Tongue (tissue), 3 donors: ENCODE measurements at places on chromosomes 7 and 10.
A peak's percentile ranks its signal among the peaks of the same experiment; 100 is the strongest.

DNA sequence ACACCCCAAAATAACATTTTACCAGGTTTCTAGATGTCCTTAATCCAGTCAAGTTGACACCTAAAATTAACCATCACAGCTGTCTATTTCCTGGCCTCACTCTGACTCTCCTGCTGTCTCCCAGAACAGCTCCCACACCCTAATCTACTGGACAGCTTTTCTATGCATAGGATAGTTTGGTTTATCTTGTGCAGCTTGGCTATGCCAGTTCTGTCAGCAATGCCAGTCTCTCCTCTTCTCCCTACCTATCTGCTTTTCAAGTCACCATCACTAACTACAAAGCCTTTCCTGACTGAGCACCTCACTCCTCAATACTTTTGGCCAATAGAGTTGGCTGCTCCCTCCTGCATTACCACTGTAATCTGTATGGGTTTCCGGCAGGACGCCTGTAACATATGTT lies 5.0 kb downstream of the NCOA4 start:
- no peak for DNase-seq

DNA sequence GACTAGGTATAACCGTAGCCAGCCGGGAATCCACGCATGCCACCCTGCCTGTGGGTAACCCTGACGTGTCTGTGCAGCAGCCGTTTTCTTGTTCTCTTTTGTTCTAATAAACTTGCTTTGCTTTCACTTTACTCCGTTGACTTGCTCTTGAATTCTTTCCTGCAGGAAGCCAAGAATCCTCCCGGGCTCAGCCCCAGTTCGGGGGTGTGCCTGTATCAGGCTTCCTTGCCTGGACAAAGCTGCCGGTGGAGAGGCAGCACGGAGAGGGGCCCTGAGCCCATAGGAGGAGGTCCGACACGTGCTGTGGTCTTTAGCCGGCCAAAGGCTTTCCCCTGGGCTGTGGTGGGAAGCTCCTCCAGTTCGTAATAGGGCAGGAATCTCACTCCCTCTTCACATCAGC lies 256.5 kb upstream of the PPP2R2D start:
- DNase-seq: peak; percentile 73

DNA sequence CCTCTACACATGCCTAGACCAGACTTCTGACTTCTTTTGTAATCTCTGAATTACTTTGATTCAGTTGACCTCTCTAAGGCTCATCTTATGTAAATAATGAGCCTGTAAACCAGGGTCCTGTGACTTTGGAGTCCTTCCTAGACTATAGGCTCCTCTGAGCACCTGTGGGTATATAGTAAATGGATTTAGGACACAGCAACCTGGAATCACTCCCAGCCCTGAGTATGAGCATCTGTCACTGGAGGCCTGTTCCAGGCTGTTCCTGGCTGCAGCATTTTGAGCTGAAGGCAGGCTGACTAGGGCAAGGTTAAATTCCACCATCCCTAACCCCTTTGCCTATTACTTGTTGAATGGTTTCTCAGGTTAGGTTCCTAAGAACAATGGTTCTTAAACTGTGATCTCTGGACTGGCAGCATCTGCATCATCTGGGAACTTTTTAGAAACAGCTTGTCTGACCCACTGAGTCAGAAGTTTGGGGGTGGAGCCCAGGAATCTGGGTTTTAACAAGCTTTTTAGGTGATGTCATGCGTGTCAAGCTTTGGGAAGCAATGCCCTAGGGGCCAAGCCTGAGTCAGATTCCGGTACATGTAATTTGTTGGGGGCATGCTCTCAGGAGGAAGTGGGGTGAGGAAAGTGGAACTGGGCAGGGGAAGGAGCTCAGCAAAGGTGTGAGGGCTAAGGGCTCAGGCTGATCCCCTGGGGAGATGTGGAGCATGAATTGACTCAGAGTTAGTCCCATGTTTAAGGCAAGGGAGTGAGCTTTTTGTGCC lies 28.2 kb downstream of the MINDY4 start:
- DNase-seq: peak; percentile 33

DNA sequence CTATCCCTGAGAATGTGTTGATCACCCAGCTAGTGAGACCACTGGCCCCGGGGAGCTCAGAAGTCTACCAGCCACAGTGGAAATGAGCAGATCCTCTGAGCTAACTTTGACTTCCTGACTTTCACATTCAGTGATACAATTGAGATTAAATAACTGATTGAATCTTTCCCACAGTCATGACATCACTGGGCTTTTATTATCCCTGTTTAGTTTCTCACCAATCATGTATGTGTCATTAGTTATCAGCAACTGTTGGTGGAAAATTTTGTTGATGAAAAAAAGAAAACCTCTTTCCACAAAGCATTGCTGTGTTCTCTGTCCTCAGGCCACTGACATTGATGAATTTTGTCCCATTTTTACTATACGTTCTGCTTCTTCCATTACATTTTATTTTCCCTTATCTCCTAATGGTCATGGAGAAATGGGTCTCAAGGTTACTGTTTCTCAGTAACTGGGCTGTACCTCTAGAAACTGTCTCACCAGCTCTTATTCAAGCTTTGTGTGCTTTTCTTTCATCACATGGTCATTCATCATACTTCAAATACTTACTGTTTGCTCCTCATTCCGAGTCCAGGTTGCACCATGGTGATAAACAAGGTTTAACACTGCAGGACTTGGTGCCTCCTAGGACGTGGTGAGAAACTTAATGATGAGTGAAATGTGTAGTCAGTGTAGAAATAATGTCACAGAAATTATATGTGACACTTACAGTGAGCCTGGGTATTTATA lies 304.7 kb downstream of the CDK14 start:
- DNase-seq: no peak

- DNase-seq: no peak
Observed at GRCh38 chr10:95640891-95641315, 15.6 kb downstream of the ALDH18A1 start.

- DNase-seq: no peak
Observed at GRCh38 chr10:7657552-7657951, 9.2 kb downstream of the ITIH5 start.

- no peak for DNase-seq
Observed at GRCh38 chr7:157548691-157549303, 212.0 kb downstream of the DNAJB6 start.

- DNase-seq: no peak
Observed at GRCh38 chr10:79436066-79436849, 9.2 kb downstream of the ZCCHC24 start.

DNA sequence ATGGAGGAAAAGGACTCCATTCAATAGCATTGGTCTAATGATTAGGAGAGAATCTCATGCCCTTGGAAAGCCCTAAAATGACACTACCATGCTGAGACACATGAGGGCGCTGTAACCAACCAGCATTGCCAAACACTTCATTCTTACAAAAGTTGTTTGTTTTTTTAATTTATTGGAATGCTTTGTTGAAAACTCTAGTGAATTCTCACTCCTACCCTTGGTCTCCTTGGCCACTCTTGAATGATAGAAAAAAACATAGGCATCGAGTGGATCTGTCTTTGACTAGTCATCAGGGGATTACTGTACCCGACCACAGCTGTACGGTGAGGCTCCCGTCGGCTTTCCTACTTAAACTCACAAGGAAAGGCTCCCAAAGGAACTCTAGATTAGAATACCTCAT lies 29.3 kb upstream of the ADD3 start:
- DNase-seq: no peak

DNA sequence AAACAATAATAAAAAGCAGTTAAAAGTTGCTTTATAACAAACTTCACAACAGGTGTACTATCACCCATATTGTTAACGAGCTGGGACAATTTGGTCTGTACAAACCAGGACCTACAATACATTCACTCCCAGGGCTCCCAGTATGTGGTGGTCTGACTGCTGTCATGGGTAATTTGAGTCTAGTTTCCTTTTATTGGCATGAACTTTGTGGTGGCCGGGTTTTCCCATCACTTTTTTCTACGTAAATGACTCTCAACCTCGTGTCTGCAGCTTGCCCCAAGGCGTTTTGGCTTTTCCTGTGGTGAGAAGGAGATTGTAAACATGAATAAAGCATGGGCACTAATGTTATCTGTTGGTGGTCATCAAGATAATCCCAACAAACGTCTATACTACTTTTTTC lies 118.7 kb upstream of the CDK6 start:
- no peak for DNase-seq

- DNase-seq: no peak
Observed at GRCh38 chr7:115229401-115230105, 307.7 kb downstream of the MDFIC start.

DNA sequence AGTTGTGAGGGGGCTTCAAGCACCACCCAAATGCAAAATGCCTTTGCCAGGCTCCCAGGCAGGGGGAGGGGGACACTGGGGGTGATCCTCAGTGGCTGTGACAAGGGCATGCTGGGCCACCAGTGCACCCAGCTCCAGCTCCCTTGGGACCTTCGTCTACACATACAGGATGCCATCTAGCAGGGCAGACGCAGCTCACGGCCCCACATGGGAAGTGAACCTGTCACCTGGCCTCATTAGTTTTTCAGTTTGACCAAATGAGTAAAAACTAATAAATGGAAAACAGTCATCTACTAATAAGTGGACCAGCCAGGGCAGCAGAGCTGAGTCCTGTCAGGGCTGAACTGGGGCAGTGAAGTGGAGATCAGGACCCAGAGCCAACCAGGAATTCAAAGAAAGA lies 50.2 kb downstream of the TLL2 start:
- DNase-seq: no peak

DNA sequence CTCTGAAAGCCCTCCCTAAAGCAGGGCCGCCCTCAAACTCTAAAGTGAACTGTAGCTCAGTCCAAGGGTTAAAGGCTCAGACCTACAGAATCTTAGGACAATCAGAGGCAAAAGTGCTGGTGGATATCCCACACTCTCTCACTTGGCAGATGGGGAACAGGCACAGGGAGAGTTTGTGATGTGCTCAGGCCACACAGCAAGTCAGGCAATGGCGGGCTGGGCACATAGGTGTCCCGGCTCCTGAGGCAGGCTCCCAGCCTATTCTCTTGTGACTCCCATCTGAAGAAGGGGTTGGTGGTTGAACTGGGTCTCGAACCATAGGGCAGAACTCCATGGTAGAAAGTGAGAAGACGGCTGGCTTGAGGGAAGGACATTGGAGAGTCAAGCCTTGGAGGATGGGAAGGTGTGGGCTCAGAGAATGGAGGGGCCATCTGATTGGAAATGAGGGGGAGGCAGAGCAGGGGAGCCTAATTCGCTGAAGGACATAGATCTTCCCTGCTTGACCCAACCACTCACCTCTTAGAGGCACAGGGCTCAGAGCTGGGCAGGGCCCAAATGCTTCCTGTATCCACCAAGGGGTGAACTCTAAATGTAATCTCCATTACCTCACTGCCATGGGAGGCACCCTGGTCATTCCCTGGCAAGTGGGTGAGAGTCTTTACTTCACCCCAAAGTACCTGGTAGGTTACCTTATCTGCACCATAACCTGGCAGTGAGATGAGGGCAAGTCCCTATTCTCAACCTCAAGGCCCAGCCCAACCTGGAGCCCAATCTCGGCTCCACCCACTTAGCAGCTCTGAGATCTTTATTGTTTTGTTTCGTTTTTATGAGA lies 4.9 kb upstream of the ZMIZ1 start:
- no peak for DNase-seq

DNA sequence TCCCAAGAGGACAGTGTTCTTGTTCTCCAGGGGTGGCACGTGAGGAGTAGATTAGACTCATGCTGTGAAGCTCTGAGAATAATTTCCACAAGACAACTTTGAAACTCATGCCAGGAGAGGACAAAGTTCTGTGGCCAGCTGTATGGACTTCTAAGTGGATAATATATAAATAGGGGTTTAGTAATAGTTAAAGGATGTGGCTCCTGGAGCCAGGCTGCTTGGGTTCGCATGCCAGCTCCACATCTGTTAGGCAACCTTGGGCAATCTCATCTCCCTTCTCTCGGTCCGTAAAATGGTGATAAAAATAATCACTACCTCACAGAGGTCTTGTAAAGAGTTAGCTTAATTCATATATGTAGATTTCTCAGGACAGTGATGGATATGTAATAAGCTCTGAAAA lies 35.8 kb downstream of the ACSL5 start:
- DNase-seq: no peak

- peak; percentile 62 for DNase-seq
Observed at GRCh38 chr10:30553626-30554439, 75.7 kb downstream of the LYZL2 start.

DNA sequence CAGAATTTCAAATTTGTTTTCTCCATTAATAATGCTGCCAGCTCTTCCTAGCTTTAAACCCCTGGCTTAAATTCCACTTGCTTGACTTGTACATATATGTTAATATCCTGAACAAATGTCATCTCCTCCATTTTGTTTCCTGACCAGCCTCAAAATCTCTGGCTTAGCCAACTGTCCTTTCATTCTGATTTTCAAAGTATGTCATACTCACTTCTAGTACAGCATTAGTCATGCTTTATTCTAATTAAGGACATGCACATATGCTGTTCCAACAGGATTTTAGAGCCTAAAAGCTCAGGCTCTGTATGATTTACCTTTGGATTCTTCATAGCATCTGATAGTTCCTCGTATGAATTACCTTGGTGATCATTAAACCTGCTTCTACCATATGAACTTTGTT lies 158.3 kb downstream of the ZNF438 start:
- DNase-seq: peak; percentile 36

GRCh38 chr10:67668448-67668847 lies 27.5 kb downstream of the CTNNA3 start:
- no peak for DNase-seq

- DNase-seq: no peak
Observed at GRCh38 chr10:78714225-78714624, 354.5 kb upstream of the ZMIZ1 start.

DNA sequence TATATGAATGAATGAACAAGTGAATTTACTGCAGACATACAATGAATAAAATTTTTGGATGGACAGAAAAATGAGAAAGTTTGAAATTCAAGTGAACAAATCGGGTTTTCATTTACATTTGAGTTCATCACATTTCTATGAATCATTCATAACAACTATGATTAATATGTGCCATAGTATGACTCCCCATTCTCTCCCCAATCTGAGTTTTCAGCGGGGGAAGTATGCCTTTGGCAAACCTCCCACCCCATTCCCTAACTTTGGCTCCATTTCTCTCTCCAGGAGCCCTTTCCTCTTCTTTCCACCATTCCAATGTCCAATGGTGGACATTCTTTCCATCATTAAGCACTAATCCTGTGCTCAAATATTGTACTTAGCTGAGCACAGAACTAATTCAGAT lies 96.8 kb upstream of the LSM8 start:
- DNase-seq: no peak
